Activated naive CD4-positive, alpha-beta T cell treated with anti-CD3 and anti-CD28 coated beads, Interleukin-2, amount 50 U/mL, for 72 hours (primary cell): ENCODE measurements at places on chromosomes 4 and X. TPM values are rescaled to one million over a fixed set of nuclear protein-coding genes. Genes with fewer than 3 reads are reported as not detected.

Gene SULT1E1
- total RNA-seq = not detected

GRCh38 chrX:3094261-3094660 lies 53.0 kb downstream of the ARSF start:
- no peak for DNase-seq

GRCh38 chrX:254630-255215 lies 26.5 kb upstream of the PLCXD1 start:
- no peak for DNase-seq

DNA sequence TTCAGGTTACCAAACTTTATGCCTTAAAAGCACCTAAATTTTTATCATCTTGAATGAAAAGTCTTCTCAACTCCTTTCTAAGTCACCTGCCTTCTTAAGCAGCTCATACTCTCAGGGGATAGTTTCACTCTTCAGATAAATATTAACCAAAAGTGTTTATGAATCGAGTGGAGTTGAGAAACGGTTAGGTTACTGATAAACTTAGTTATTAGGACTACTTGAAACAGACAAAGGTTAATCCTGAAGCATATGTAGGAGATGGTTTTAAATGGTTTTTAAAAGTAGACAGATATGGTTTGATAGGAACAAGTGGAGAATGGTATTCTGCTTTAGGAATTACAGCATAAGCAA lies 32.8 kb downstream of the CLDN22 start:
- DNase-seq = no peak

Gene NKX6-1
- not detected for total RNA-seq

DNA sequence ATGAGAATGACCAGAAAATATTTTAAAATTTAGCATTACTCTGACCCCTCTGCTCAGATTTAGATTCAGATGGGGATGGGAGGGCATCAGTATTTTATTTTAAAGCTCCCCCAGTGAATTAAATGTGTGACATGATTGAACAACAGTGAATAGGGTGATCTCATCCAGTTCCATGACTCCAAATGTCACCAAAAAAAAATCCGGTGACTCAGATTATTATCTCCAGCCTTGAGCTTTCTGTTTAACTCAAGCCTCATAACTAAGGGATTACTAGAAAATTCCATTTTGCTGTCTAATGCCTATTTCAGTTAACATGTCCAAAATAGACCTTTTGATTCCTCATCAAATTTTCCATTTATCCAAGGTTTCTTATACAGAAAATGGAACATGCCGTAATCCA lies 121.8 kb upstream of the TMEM47 start:
- DNase-seq = no peak

GRCh38 chrX:20029728-20030127 lies 38.9 kb upstream of the BCLAF3 start:
- DNase-seq = no peak

GRCh38 chrX:15853586-15854079 lies 980 bp downstream of the AP1S2 start:
- no peak for DNase-seq

Gene KDM6A
- 24.8 TPM for total RNA-seq

DNA sequence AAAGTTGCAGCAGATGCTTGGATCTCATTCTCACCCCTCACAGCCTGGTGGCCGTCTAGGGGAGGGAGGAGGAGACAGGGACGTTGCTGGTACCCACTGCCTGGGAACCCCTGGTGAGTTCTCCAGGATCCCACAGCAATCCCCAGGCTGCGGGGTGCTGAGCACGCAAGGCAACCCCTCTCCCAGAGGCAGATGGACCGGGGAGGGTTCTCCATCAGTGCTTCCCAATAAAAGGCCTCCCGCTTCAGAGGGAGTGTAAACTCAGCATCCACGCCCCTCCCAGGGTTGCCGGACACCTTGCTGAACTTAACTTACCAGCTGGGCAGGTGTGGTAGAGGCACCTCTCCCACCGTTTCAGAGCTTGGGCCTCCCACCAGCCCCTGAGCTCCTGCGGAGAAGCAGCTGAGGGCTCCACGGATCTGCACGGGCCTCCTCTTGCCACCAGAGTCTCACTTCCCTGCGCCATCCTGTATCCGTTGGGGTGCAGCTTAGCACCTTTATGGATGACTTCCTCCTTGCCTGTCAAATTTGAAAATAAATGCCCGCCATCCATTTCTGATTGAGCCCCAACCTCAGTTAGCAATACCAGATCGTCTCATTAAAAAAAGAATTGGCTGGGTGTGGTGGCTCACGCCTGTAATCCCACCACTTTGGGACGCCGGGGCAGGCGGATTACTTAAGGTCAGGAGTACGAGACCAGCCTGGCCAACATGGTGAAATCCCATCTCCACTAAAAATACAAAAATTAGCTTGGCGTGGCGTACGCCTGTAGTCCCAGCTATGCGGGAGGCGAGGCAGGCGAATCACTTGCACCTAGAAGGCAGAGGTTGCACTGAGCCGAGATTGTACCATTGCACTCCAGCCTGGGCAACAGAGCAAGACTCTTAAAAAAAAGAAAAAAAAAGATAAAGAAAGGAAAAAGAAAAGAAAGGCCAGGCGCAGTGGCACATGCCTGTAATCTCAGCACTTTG lies 14.8 kb upstream of the TBC1D14 start:
- no peak for DNase-seq

Gene SOX3
- total RNA-seq = not detected

- DNase-seq = no peak
Observed at GRCh38 chr4:151314010-151314355, 11.4 kb downstream of the SH3D19 start.

GRCh38 chr4:101621120-101621519 lies 169.4 kb upstream of the BANK1 start:
- no peak for DNase-seq

GRCh38 chr4:3384771-3385710 lies 56.7 kb upstream of the HGFAC start:
- DNase-seq = no peak

GRCh38 chrX:72478351-72478750 lies 94.3 kb downstream of the HDAC8 start:
- no peak for DNase-seq

GRCh38 chr4:15562623-15563022 lies 92.5 kb downstream of the FBXL5 start:
- no peak for DNase-seq

DNA sequence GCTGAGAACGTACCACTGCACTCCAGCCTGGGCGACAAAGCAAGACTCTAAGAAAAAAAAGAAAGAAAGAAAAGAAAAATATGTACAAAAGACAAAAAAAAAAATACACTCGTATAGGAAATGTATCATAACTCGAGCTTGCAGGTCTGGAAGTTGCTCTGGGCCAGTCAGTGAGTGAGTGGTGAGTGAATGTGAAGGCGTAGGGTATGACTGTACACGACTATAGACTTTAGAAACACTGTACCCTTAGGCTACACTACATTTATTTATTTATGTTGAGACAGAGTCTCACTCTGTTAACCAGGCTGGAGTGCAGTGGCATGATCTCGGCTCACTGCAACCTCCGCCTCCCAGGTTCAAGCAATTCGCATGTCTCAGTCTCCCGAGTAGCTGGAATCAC lies 29.4 kb downstream of the EVC2 start:
- DNase-seq = no peak

DNA sequence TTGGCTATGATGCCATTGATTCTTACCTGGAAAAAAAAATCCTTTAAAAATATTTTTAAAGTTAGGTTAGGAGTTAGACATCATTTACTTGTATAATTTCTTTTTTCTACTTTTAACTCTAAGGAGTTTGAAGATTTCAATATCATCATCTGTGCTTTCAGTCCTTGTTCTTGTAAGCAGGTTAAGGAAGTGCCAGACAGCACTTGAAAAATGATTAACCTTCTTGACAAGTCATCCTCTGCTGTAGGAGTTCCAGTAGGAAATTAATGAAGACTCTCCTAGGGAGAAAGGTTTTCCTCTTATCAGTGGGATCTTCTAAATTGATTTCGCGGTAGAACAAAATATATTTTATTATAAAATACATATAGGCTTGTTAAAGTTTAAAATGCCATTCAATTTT lies 29.1 kb upstream of the ANAPC4 start:
- DNase-seq = no peak

Gene ASIC5
- not detected for total RNA-seq

Gene ARAP2
- 90.8 TPM for total RNA-seq

GRCh38 chrX:40687169-40687568 lies 39.8 kb upstream of the CXorf38 start:
- DNase-seq = no peak

Gene DUSP9
- total RNA-seq = not detected

GRCh38 chrX:142671036-142671435 lies 354.7 kb upstream of the SPANXN4 start:
- DNase-seq = no peak

GRCh38 chr4:130747842-130748241 lies 1651.9 kb downstream of the C4orf33 start:
- DNase-seq = no peak

DNA sequence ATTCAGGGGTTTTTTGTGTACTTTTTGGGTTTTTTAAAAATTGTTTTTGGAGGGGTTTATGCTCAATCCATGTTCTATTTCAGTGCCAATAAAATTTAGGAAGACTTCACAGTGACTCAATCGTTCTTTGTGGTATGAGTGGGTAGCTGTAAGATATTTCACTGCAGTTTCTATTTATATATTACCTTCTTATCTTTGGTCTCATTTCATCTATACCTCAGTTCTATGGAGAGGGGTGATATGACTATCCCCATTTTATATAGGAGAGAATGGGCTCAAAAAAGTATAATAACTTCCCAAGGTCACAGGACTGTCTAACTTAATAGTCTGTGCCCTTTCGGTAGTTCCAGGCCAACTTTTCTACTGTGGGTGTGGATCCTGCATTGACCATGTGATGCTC lies 74.4 kb downstream of the MSN start:
- DNase-seq = no peak

DNA sequence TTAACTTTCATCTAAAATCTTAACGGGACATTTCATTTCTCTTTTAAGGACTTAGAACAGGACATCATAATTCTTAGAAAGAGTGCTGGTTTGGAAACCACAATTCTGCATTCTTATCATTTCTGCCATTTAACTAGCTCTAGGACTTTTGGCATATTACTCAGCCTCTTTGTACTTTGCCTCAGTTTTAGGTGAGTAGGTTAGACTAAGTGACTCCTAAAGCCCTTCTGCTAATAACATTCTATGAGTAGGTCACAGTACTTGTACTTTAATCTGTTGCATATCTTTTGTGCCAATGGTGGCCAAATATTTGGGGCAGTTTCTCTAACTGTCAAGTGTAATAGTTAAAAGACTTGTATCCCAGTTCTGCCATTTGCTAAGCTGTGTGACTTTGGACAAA lies 115.4 kb upstream of the NUDT6 start:
- no peak for DNase-seq
